Activated naive CD4-positive, alpha-beta T cell (primary cell): ENCODE measurements at places on chromosomes 11 and 22.

DNA sequence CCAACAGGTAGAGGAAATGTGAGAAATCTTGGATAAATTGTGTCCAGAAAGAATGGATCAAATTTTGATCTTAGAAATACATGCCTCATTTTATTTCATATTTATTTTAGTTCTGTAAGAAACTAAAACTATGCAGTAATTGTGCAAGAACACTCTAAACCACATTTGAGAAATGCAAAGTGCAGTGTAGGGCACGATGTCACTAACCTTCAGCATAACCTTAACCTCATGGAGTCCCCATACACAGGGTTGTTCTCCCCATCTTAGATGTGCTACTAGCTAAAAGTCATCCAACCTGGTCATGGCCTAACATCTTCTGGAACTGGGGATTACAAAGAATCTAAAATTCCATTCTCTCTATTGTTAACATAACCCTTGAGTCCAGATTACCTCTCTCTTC, 48.4 kb upstream of the ARHGAP42 start:
- no peak for DNase-seq

DNA sequence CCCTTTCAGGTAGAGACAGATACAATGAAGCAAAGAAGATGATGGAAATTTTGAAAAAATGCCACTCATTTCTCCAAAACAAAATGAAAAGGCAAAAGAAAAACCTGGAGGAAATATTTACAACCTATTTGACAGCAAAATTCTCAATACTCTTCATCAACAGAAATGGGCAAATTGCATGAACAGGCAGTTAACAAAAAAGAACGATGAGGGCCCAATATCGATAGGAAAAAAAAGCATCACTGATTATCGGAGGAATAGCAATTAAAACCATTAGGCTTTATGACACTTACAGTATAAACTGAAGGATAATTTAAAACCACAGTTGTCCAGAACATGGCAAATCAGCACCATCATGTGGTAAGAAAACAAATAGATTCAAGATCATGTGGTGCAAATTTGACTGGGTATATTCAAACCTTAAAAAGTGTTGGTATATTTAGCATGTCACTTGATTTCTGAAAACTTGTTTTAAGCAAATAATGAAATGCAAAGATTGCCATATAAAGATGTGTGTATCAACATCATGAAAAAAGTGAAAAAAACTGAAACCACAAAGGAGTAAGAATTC, 222.9 kb downstream of the BRD1 start:
- no peak for DNase-seq

GRCh38 chr22:46040471-46041465, 63.8 kb upstream of the WNT7B start:
- DNase-seq: no peak

- no peak for DNase-seq
These were observed 189.7 kb downstream of the MIAT start for GRCh38 chr22:26847046-26847445.

DNA sequence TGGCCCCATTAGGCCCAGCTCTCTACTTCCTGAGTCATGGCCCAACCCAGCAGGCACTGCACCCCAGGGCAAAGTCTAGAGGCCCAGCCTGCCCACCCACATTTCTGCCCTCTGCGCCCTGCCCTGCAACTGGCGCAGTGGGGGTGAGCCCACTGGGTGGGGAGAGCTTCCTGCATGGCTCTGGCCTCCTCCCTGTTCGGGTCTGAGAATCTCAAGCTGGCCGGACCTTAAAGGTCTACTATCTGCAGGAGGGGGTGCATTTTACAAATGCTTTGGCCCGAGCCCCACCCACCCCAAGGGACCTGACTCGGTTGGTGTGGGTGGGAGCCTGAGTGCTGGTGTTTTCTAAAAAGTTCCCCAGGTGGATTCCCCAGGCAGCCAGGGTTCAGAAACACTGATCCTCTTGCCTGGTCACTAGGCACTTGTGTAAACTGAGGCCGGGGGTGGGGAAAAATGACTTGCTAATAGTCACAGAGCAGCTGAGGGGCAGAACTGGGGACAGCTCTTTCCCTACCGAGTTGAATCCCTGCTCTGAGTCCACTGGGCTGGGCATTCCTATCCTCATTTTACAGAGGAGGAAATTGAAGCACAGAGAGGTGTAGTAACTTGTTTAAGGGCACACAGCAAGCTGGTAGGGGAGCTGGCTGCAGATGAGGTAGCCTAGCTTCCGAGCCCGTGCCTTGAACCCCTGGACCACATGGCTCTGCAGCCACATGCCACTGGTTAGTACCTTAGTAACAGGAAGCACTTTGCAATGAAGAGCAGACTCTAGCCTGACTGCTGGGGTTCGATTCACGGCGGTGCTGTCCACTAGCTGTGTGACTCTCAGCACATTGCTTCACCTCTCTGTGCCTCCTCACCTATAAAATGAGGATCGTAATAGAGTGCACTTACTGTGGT, 36.3 kb downstream of the CD82 start:
- no peak for DNase-seq

- DNase-seq: no peak
These were observed 48.4 kb upstream of the MRGPRX1 start for GRCh38 chr11:18987454-18988231.

GRCh38 chr11:33179348-33179803, 18.1 kb upstream of the CSTF3 start:
- DNase-seq: no peak

DNA sequence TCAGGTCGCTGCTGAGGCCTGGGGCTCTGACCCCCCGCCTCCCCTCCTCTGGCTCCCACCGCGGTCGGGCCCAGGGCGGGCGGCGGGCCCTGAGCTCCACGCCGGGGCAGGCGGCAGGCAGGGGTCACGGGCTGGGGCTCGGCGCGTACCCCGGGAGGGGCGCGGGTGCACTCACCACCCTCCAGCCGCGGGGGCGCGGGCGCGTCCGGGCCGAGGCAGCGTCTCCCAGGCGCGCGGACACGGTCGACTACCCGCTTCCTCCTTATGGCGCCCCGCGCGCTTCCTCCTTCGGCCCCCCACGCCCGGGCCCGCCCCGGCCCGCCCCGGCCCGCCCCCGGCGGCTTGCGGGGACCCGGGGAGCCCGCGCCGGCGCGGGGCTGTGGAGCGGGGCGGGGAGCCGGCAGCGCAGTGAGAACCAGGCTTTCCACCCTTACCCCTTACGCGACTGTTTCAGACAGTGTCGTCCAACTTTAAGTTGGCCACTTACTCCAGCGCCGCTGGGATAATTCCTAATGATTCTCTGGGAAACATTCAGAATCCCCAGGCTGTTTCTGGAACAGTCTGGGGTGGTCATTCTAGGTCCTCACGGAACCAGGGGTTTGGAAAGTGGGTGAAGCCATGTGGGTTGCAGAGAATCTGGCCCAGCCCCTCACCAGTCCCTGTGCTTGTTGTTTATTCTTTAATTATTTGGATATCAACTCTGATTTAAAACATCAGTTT, at the start of gene BID:
BID (minus strand) TSS at position 264 of the 720 bp plus-strand sequence. CDS start 24,353 bp downstream, outside the sequence.
- no peak for DNase-seq

DNA sequence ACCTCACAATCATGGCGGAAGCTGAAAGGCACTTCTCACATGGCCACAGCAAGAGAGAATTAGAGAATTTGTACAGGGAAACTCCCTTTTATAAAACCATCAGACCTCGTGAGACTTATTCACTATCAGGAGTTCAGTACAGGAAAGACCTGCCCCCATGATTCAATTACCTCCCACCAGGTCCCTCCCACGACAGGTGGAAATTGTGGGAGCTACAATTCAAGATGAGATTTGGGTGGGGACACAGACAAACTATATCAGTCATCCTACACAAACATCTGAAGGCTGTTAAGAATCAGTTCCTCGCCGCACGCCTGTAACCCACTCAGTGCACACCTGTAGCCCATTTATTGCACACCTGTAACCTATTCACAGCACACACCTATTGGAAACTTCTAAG, 39.8 kb downstream of the CHST1 start:
- DNase-seq: no peak

- no peak for DNase-seq
These were observed 544.0 kb downstream of the NTM start for GRCh38 chr11:131914361-131914774.

- no peak for DNase-seq
These were observed 6.9 kb upstream of the MUC5AC start for GRCh38 chr11:1150769-1151365.

DNA sequence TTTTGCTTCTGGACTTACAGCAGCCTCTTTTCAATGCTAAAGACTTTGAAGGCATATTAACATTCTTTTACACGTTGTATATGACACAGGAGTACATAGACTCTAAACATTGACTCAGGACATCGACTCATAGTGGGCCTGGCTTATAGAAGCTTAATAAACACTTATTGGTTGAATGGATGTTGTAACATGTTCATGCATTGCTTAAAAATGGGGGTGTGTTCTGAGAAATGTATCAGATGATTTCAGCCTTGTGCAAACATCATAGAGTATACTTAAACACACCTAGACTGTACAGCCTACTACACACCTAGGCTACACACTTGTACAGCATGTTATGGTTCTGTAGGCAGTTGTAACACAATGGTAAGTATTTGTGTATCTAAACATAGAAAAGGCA, 17.9 kb downstream of the TTC17 start:
- no peak for DNase-seq

- no peak for DNase-seq
These were observed 32.7 kb upstream of the HTR3A start for GRCh38 chr11:113942256-113942655.

GRCh38 chr11:75406338-75406777, 7.0 kb downstream of the RPS3 start:
- no peak for DNase-seq

GRCh38 chr11:47617417-47617809, 23.2 kb upstream of the C1QTNF4 start:
- no peak for DNase-seq

DNA sequence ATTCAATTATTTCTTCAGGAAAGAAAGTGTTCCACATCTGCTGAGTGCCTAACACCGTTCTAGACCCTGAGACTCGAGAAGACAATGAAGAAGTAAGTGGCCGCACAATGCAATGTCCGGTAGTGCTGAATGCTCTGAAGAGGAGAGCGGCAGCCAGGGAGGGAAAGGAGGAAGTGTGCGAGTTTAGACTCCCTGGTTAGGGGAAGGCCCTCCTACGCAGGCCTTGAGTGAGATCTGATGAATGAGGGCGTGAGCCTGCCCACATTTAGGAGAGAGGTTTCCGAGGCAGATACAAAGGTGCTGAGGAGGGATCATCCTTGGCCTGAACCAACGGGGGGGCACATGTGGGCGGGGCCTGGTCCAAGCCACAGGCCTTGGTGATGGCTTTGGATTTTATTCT, 558.6 kb downstream of the NTM start:
- DNase-seq: no peak

DNA sequence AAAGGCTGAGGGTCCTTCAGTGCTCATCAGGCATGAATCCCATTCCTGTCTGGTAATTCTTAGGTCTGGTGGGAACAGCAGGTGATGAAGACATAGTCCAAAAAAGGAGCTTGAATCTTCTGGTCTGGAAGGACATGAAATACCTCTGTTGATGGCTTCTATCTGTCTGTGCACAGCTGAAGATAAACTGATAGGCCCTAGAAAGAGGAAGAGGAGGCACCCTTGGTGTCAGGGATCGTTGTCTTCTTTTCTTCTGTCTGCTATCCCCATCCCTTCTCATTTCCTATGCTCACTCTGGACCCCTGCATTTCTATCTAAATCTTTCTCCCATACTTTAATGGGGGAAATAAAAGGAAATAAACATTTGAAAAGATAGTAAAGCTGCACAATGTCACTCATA, 9.4 kb downstream of the AGBL2 start:
- no peak for DNase-seq

DNA sequence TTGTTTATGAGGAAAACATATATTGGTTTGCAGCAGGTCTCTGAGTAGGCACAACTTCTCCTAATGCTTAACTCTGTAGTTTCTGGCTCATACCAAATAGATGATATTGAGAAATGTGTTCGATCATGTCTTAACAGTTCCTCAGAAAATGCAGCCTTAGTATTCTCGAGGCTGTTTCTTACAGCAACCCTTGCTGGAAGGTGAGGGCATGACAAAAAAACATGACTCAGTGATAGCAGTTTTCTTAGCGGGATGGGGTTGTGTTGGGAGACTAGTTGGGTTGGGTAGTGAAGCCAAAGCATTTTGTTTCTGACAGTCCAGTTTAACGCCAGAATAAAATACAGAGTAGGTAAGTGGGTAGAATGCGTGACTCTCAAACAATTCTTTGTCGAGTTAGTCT, 94.7 kb upstream of the PARVA start:
- no peak for DNase-seq

DNA sequence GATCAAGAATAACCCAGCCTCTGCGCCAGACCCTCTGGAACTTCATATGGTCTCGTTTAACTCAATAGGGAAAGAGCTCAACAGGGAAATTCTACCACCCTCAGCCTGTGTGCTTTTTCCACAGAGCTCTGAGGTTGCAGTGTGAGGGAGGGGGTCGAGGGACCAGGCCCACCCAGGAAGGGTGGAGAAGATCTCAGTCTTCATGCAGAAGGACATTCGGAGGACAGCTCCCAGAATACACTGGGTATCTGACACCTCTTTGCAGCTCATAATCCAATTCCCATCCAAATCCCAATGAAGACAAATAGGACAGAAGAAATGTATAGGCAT, 56.6 kb downstream of the ST14 start:
- no peak for DNase-seq

- DNase-seq: no peak
These were observed 2.4 kb downstream of the MYRF start for GRCh38 chr11:61754534-61755482.

GRCh38 chr11:64862987-64863390, 15.4 kb downstream of the EHD1 start:
- DNase-seq: no peak

DNA sequence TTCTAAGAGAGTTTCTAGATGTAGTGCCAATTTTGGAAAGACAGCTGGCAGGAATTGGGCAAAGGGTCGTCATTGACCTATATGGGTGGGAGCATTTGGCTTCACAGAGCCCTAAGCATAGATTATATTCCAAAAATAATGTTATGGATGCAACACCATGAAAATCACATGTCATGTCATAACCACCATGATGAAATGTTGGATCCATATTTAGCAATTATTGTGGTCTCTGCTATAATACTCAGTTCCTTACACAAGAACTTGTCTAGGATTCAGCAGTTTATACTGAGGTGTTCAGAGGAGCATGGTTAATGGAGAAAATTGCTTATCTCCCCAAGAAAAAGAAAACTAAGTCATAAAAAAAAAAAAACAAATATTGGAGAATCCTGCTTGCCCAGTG, 31.6 kb downstream of the NTM start:
- DNase-seq: no peak

- no peak for DNase-seq
These were observed 76.4 kb downstream of the LIF start for GRCh38 chr22:30170129-30170528.

- DNase-seq: no peak
These were observed 621.1 kb downstream of the OPCML start for GRCh38 chr11:132911186-132911585.

- DNase-seq: no peak
These were observed 10.9 kb upstream of the NAALADL1 start for GRCh38 chr11:65069217-65069616.

GRCh38 chr11:43907028-43907975, 26.7 kb downstream of the ALKBH3 start:
- DNase-seq: no peak

- DNase-seq: no peak
These were observed 836.4 kb downstream of the TBC1D22A start for GRCh38 chr22:47598864-47599263.

GRCh38 chr11:99693941-99694492, 673.3 kb downstream of the CNTN5 start:
- DNase-seq: no peak

GRCh38 chr22:24703101-24703500, 71.4 kb downstream of the PIWIL3 start:
- DNase-seq: no peak
